ENCODE measurements at places on chromosomes 7 and 10.

DNA sequence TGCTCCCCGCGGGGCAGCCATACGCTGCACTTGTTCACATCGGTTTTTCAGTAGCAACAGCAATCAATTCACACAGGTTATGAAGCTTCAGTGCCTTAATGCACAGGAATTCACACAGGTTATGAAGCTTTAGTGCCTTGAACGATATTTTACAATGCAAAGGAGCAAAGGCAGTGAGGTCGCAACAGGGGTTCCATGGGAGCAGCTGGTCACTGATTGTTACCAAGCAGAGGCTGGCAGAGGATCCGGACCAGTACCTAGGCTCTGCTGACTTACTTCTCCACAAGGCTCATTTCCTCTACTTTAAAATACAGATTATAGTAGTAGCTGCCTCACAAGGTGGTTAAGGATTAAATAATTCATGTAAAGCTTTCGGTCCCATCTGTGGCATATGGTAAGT is 95.2 kb upstream of the ODAD2 start:
- no peak for DNase-seq

DNA sequence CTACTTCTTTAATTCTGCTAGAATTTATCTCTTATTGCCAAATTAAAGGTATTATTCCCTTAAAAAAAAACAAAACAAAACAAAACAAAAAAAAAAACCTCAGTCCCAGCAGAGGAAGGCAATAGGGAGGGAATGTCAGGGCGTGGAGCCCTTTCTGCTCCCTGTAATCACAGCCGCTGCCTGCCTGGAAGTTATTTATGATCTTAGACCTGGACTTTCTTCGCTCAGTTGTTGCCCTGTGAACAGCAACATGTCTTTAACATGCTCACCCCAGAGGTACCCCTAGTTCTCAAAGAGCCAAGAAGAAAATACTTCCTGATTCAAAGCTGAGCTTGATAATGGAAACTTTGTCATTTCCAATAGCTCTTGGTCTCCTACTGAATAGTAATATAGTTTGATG is 7.7 kb downstream of the FAM180A start:
- DNase-seq, result no peak

GRCh38 chr7:139192014-139192706 is 38.9 kb upstream of the UBN2 start:
- no peak for DNase-seq

GRCh38 chr7:37198041-37198905 is 250.4 kb downstream of the ELMO1 start:
- DNase-seq, result no peak

GRCh38 chr7:4281231-4281993 is 400.7 kb upstream of the FOXK1 start:
- no peak for DNase-seq

GRCh38 chr7:75758491-75758890 is 13.5 kb downstream of the CCL26 start:
- DNase-seq, result no peak

DNA sequence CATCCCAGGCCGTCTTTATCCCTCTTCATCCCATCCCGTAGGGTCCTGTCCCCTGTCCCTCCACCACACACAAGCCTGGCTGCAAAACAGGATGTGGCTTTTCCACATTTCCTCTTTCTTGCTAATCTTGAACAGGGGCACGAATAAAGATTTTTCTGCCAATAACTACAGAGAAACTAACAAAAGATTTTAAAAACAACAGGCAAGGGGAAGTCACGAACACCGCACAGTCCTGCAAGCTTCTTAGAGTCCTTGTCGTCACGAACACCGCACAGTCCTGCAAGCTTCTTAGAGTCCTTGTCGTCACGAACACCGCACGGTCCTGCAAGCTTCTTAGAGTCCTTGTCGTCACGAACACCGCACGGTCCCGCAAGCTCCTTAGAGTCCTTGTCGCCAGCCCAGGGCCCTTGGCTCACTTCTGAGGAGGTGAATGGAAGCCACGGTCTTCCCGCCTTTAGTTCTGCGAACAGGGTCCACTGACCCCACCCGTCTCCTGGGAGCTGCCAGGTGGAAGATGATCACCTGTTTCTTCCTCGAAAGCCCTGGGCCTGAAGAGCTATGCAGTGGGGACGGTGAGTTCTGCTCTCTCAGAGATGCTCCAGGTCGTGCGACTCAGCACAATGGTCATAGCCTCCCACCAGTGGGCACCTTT is 10.3 kb upstream of the INSIG1 start:
- DNase-seq, result no peak

- no peak for DNase-seq
Measured at GRCh38 chr7:141416650-141417270, 134.4 kb upstream of the AGK start.

GRCh38 chr10:90665905-90666662 is 191.8 kb downstream of the HTR7 start:
- DNase-seq, result no peak

GRCh38 chr10:44973323-44974081 is 5.1 kb downstream of the DEPP1 start:
- DNase-seq, result no peak

- no peak for DNase-seq
Measured at GRCh38 chr7:142152076-142152475, 40.6 kb downstream of the MGAM2 start.

GRCh38 chr7:94041529-94041928 is 37.4 kb upstream of the BET1 start:
- no peak for DNase-seq

DNA sequence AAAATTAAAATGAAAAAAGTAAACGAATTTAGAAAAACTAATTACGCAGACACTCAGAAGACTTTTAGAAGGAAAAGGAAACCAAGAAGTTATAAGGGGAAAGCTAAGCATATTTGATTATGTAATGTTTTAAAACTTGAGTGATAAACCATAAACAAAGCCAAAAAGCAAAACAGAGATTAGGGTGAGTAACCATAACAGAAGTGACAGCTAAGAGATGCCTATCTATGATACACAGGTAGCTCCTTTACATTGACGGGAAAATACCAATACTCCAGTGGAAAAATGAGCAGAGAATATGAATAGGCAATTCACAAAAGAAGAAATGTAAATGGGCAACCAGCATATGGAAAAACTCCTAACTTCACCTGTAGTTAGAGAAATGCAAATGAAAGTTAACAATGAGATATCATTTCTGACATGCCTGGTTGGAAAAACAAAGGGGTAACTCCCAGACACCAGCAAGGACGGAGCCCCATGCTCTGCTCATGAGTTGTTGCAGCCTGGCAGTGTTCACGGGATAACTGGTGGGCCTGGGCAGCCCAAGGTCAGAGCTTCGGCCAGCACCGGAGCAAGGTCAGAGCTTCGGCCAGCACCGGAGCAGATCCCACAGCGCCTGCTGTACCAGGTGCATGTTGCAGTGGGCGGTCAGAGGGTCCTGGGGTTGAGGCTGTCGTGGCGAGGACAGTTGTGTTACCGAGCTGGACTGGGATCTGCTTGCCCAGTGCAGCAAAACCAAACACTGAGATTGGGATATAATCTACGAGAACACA is 58.9 kb downstream of the ALOX5 start:
- DNase-seq, result no peak

DNA sequence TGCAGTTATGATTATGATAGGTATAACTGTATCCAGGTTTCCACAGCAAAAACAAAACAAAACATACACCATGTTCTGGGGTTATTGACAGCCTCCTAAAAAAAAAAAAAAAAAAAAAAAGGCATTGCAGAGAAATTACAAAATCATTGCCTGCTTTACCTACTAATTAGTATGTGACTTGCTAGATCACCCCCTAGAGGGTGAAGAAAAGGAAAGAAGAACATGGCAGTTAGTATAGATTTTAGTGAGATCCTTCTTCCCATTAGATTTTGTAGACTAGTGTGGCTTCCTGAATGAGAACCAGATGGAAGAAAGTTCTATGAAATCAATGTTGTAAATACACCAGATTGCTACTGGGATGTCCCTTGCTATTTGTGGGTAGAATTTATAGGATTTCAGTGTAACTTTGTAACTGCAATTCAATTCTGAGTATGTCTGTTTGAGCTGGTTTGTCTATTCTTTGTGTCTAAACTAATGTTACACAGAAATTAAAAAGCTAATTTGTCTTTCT is 24.0 kb upstream of the AGBL3 start:
- DNase-seq, result no peak

DNA sequence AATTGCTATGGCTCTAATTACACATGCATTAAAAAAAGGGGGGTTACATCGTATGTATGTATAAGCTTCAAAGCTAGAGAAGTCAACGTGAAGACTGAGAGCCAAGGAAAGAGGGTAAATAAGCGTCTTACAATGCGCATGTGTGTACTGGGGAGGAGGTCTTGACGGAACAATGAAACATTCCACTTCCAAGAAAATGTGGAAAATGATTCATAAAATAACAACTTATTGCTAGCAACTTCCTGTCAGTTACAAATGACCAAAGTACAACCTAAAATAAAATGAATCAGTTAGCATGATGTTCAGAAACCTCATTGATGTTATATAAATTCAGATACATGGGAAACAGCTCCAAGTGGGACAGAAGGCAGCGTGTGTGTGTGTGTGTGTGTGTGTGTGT is 104.1 kb upstream of the RHEB start:
- no peak for DNase-seq

- no peak for DNase-seq
Measured at GRCh38 chr10:30186371-30186875, 127.0 kb upstream of the JCAD start.

DNA sequence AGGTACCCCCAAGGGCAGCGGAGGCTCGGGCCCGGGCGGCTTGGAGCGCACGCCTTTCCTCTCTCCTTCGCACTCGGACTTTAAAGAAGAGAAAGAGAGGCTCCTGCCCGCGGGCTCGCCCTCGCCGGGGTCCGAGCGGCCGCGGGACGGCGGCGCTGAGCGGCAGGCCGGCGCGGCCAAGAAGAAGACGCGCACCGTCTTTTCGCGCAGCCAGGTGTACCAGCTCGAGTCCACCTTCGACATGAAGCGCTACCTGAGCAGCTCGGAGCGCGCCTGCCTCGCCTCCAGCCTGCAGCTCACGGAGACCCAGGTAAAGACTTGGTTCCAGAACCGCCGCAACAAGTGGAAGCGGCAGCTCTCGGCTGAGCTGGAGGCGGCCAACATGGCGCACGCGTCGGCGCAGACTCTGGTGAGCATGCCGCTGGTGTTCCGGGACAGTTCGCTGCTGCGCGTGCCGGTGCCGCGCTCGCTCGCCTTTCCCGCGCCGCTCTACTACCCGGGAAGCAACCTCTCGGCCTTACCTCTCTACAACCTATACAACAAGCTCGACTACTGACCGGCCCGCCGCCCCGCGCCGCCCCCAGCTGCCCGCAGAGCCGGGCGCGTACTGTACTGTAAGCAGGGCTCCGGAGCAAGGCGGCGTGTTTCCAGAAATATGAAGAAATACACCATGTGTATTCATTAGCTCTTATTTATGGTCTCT is 1.8 kb downstream of the HMX2 start:
- no peak for DNase-seq

- DNase-seq, result no peak
Measured at GRCh38 chr7:22666732-22667131, 60.3 kb upstream of the IL6 start.

DNA sequence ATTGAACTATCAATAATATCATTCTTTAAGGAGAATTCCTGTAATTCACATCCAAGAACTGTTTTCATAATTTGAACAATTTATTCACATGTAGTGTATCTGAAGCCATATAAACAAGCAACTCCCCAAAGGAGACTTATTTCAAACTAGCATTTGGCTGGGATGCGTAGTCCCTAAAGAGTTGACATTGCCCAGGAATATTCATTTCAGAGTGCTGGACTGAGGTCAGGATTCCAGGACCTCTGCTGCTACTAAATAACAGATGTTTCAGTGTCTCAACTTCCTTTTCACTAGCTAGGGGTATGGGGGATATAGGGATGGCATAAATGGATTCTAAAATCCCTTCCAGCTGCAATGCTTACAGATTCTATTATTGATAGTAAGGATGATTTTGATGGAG is 177.0 kb downstream of the TSPAN12 start:
- DNase-seq, result no peak

- no peak for DNase-seq
Measured at GRCh38 chr7:55130395-55131141, 111.8 kb downstream of the EGFR start.
